ENCODE measurements at places on chromosomes 12 and 14. TPM values are rescaled to one million over a fixed set of nuclear protein-coding genes. Genes with fewer than 3 reads are reported as not detected.

Gene RND1
- not detected for total RNA-seq

Gene FAM186B
- not detected for total RNA-seq

Gene LBHD2
- not detected for total RNA-seq

Gene SLC6A12
- not detected for total RNA-seq

Gene KRT74
- not detected for total RNA-seq

Gene MYF5
- not detected for total RNA-seq

Gene CCDC38
- total RNA-seq: 0.12 TPM

Gene PLXNC1
- 0.52 TPM for total RNA-seq

Gene NR4A1
- 4.4 TPM for total RNA-seq

Gene SERPINA1
- total RNA-seq: 27.3 TPM

Gene TAS2R31
- not detected for total RNA-seq

Gene RIC8B
- total RNA-seq: 10.1 TPM

Gene CACNA2D4
- total RNA-seq: 1.4 TPM

Gene PMCH
- total RNA-seq: not detected

Gene TOMM20L
- total RNA-seq: not detected

Gene IGF1
- total RNA-seq: not detected

Gene SMAGP
- 20.1 TPM for total RNA-seq

Gene TAS2R50
- not detected for total RNA-seq

Gene TAS2R9
- total RNA-seq: not detected

Gene DBX2
- total RNA-seq: not detected

Gene DHH
- total RNA-seq: not detected
